ENCODE measurements at places on chromosomes 1 and 21. TPM values are rescaled to one million over a fixed set of nuclear protein-coding genes. Genes with fewer than 3 reads are reported as not detected.

DNA sequence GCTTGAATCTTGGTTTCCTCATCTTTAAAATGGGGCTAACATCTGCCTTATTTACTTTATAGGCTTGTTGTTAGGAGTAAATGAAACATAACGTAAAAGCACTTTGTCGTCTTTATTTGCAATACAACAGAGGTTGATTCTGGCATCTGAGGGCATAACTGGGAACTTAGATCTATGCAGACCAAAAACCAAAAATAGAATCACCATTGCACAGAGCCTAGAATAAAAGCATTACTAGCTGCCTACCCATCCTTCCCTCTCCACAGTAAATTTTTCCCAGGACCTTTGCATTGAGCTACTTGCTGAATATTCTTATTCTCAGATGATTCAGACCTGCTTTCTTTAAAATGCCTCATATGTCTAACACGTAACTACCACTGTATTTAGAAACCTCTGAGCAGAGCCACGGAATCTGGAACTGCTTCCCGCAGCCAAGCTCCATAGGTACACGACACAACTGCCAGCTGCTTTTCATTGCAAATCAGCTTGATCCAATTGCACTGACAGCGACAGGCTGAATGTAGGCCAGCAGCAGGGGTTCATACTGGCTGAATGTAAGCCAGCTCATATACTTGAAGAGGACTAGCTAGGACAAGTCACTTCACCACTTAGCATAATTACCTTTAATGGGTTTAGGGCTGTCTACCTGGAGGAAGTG is 33.2 kb upstream of the SERBP1 start:
- no peak for DNase-seq

The MTMR11 gene
- total RNA-seq, result 22.5 TPM

DNA sequence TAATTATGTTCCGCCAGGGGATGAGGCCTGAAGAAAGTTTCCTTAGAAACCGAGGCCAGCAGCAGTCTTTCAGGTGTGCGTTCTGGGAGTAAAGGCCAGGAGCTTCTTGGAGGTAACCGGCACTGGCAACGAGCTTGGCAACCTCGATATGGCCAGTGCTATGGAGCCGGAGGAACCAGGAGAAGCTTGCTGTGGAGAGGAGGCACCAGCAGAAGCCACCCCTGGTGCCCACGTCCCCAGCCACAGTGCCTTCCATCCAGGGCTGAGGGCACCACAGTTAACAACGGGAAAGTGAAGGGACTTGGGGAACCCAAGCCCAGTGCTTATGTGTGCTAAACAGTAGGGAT is 41.5 kb upstream of the LIN9 start:
- no peak for DNase-seq

- DNase-seq, result no peak
Measured at GRCh38 chr1:220747437-220748088, 559 bp upstream of the MTARC2 start.

The KIF21B gene
- total RNA-seq, result 0.28 TPM
